Stimulated activated CD8-positive, alpha-beta memory T cell treated with anti-CD3 and anti-CD28 coated beads, Interleukin-4, amount 100 ng/mL, for 1 hour (primary cell): ENCODE measurements at places on chromosomes 1 and 21.

- no peak for DNase-seq
Measured at GRCh38 chr1:160453443-160453842, 53.1 kb downstream of the VANGL2 start.

- DNase-seq, result no peak
Measured at GRCh38 chr1:77889671-77890070, 1.2 kb downstream of the NEXN start.

- no peak for DNase-seq
Measured at GRCh38 chr21:34523019-34523555, 11.1 kb upstream of the KCNE1 start.

GRCh38 chr1:150151291-150152181 is 1.8 kb downstream of the PLEKHO1 start:
- peak; percentile 51 for DNase-seq

GRCh38 chr1:85278853-85279314 is 2.5 kb upstream of the BCL10 start:
- no peak for DNase-seq

- no peak for DNase-seq
Measured at GRCh38 chr1:179129702-179130473, 48.0 kb downstream of the TOR3A start.

- no peak for DNase-seq
Measured at GRCh38 chr1:11539850-11540772, 61.2 kb downstream of the DISP3 start.

DNA sequence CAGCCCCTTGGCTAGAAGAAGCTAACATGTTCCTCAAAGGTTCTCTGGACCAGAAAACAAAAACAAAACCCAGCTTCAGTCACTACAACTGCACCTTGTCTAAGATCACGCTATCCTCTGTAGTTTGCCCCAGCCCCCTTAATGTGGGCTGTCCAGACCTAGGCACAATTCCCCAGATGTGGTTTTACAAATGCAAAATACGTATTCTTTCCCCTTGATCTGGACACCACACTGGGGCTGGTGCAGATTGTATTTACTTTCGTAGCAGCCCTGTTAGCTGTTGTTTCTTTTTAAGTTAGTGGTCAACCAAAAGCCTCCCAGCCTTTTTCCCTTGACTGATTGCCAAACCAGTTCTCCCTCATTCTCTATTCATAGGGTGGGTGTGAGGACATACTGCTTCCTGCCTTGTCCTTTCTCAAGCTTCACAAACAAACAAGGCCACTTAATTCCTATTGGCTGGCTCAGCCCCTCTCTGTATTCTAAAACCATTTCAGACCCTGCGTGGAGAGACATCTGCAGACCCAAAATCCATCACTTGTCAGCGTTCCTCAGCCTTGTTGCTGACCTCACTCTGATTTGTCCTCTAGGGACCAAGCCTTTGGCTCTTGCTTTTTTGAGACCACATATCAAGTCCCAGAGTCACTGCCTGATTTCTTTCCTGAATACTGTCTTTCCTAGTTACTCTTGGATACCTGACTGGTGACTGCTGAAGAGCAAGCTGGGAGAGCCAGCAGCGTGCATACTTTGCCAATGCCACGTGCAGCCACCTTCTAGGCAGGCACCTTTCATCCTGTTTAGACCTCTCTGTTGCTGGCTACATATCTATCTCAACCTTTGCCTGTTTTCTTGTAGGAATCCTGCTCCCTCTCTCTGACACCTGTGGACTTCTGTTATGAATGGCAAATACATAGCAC is 96.4 kb upstream of the RAB3GAP2 start:
- no peak for DNase-seq

DNA sequence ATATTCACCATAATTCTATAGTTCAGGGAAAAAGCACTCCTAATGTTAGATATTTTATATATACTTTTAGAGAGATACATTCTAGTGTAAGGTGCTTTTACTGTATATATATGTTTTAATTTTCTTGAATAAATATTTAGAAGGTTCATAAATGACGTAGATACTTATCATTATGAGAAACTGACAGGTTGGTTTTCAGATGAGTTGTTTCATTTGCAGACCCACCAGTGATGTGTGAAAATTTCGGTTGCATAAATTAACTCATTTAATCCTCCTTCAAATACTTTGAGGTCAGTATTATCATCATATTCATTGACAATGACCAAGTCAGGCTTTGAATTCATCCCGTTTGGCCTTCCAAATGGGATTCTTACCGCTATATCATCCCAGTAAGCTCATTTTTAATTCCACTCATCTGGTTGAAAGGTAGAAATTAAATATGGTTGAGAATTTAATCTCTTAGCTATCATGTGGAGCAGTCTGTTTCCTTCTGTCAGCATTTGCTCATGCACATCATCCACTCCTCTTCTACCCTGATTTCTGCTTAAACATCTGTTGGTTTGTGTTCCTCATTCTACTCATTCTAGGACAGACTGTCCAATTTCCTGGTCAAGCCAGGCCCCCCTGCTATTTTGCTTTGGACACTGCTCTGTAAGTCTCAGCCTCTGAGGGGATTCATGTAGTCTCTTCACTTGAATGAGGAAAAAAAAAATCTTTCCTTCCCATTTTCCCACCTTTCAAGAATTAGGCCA is 1156.6 kb downstream of the PLA2G4A start:
- no peak for DNase-seq

DNA sequence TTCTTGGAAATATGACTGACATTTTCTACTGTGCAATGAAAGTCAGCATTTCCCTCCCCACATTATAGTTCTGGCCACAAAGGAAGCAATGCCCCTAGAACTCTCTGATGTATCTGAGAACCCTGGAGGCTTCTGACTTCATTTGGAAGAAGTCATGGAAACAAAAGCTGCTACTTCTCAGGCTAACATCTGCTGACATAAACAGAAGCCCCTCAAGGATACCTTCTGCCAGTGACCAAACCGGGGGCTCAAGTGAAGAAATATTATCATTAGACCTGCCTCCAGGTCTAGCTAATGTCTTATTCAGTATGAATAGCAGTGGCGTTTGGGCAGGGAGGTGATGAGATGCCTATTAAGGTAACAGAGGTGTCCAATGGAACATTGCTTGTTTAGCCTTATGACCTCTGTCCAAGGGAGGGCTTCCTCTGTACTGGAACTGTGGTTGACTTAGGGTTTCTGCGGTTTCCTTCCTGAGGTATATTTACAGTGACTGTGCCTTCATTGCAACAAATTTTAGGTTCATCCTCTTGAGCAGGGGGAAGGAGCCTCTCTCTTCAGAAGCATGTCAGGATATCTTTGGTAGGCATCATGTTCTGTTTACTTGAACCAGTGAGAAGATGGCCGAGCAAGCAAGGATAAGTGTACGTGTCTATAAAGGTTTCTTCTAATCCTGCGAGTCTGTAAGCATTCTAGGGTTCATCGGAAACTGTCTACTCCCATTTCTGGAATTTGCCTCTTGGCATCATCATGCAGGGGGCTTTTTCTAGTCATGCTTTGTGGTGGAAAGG is 161.7 kb downstream of the PBX1 start:
- no peak for DNase-seq

DNA sequence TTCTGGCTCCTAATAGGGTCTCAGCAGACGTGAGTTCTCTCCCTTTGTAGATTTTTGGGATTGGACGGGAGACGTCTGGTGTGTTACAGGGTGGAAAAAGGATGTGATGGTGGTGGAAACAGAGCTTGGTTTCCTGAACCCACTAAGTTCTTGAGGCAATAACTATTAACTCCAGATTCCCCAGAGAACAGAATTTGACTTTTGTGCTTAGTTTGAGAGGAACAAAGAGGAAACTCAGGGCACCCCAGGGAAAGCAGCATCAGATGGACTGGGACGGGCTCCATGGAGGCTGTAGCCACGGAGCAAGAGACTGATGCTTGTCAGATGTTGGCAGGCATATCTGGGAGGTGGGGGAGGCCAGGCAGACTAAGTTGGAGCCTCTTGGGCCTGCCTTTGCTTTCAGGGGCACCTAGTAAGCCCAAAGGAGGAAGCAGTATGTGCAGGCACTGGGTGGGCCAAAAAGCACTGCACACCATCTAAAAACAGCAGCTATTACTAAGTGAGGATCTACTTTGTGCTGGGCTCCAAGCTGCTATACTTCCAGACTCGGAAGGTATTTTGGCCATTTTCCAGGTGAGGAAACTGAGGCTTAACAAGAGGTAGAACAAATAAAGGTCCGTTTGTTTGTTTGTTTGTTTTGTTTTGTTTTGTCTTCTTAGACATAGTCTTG is 66.9 kb downstream of the EPHB2 start:
- DNase-seq, result no peak

GRCh38 chr1:176522310-176522845 is 59.4 kb downstream of the PAPPA2 start:
- no peak for DNase-seq
